Hematopoietic multipotent progenitor cell treated with erythropoietin and hydrocortisone succinate and interleukin-3 and kit ligand, for 6 days (in vitro differentiated cells): ENCODE measurements at places on chromosomes 16 and 17.

GRCh38 chr16:19722981-19723380 lies 4.9 kb downstream of the IQCK start:
- no peak for DNase-seq

GRCh38 chr16:68284847-68285246 lies 20.5 kb downstream of the SLC7A6 start:
- DNase-seq, result peak; percentile 60

DNA sequence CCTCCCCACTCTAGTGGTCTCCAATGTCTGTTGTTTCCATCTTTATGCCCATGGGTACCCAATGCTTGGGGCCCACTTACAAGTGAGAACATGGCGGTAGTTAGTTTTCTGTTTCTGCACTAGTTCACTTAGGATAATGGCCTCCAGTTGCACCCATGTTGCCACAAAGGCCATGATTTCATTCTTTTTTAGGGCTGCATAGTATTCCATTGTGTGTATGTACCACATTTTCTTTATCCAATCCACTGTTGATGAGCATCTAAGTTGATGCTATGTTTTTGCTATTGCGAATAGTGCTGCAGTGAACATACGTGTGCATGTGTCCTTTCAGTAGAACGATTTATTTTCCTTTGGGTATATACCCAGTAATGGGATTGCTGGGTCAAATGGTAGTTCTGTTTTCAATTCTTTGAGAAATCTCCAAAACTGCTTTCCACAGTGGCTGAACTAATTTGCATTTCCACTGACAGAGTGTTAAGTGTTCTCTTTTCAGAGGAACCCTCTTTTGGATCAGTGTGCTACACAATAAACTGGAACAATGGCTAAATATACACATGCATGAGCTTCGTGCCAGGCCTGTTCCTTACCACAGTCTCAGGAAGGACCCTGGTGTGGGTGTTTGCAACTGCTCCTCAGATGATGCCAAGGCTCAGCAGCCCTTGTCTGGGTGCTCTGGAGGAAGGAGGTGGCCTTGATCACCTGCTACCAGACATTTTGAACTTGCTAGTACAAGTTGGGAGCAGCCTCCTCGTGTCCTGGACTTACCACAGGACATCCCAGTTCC lies 34.4 kb downstream of the KNOP1 start:
- DNase-seq, result no peak

DNA sequence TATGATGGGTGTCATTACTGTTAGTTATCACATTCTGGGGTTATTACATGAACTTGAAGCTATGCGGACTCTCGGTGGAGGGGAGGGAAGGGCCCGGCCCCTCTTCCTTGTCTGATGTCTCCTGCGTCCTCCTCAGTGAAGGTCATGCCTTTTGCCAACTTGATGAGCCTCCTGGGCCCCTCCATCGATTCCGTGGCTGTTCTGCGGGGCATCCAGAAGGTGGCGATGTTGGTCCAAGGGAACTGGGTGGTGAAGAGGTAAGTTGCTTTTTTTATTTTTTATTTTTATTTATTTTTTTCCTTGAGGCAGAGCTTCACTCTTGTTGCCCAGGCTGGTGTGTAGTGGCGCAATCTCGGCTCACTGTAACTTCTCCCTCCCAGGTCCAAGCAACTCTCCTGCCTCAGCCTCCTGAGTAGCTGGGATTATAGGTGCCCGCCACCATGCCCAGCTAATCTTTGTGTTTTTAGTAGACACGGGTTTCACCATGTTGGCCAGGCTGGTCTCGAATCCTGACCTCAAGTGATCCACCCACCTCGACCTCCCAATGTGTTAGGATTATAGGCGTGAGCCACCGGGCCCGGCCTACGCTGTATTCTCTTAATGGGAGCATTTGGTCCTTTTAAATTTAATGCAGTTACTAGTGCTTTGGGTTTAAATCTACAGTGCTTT lies 21.6 kb downstream of the POLR3E start:
- peak; percentile 72 for DNase-seq

- DNase-seq, result no peak
Observed at GRCh38 chr17:39923836-39924690, 3.3 kb downstream of the ORMDL3 start.

DNA sequence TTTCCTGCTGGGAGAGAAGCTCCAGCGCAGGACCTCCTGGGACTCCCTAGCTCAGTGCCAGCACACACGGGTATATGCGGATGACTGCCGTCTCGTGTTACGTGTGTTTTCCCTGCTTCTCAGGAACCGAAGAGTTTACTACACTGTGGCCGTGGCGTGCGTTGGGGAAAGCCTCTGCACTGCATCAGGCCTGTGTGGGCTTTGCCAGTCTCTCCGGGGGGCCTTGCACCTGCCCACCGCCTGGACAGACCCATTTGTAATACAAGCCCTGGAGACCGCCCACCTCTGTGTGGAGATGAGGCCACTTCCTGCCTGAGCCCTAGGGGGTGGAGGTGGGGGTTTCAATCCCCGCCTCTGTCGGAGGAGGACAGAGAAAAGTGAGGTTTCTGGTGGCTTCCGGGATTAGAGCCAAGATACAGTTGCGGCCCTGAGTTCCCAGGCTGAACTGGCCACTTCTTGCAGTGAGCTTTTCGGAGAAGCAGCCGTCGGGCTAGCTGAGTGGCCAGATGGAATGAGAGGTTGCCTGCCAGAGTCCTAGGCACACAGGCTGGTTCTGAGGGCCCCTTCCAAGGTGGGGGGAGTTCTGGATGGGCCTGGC lies 43.4 kb upstream of the GSE1 start:
- DNase-seq, result peak; percentile 93
